Stimulated activated CD8-positive, alpha-beta memory T cell treated with anti-CD3 and anti-CD28 coated beads, Interleukin-2, amount 100 ng/mL, for 1 hour (primary cell): ENCODE measurements at places on chromosomes 4 and X.
A peak's percentile ranks its signal among the peaks of the same experiment; 100 is the strongest.

DNA sequence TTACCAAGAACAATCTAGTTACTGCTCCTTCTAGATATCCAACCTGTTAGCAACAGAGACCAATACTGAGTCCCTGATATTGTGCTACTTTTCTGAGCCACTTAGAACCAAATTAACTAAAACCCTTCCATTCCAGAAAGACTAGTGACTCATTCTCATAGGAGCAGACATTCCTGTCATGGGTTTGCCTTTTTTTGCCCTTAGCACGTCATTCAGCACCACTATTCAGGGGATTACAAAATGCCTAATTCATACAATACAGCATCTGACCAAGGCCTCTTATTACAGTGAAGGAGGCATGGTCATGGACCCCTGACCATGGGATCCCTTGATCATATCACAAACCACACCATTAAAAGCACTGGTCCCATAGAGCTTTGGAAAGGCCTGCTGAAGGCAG, 123.8 kb upstream of the CXCL13 start:
- DNase-seq = no peak

GRCh38 chr4:74407891-74408290, 37.0 kb upstream of the AREG start:
- no peak for DNase-seq

DNA sequence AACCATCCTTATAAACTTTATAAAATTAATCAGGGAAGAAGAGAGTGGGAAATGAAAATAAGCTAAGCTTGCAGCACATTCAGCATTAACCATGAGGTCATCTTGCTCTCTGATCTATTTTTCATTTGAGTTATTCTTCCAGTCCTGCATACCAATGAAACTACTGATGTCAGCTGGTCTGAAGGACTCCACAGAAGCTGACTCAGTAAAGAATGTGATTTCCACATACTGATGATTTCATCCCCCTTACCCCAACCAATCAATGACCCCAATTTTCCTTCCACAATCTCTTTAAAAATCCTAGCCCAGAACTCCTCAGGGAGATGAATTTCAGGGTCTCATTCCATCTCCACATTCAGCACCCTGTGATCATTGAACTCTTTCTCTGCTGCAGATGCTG, 18.8 kb upstream of the DSPP start:
- no peak for DNase-seq

DNA sequence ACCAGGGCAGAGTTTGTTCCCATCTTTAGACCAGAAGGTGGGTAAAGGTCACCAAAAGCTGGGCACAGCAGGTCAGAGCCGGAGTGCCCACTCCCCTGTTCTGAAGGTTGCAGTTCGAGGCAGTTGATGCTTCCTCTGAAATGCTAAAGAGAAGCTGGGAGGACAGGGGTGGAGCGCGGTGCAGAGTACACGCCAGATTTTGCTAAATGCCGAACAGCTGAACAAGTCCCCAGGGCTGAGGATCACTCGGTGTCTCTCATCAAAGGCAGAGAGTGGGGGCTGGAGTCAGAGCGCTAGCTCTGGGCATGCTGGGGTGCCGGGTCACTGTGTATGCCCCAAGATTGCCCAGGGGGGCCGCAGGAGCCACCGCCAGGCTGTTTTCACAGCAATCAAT, 197.0 kb downstream of the BCOR start:
- no peak for DNase-seq

DNA sequence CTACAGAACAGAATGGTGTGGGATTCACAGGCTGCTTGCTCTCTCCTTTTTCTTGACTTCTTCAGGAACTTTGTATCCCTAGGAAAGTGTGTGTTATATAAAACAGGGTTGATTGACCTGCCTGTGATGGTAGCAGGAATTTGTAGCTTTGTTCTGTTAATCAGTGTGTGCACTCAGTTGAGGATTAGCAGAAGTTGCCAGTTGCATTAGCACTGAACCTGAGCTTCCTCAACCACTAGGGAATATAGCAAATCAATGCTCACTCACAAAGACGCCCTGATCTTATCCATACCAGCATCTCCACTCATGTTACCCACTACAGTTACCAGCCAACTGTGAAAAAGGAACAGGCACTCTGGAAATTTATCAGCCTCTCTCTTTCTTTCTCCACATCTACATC, 319.1 kb upstream of the EMCN start:
- DNase-seq = no peak

GRCh38 chr4:19683426-19683825, 568.3 kb upstream of the SLIT2 start:
- DNase-seq = no peak

- no peak for DNase-seq
These were observed 70.9 kb upstream of the ENPP6 start for GRCh38 chr4:184288451-184289178.

DNA sequence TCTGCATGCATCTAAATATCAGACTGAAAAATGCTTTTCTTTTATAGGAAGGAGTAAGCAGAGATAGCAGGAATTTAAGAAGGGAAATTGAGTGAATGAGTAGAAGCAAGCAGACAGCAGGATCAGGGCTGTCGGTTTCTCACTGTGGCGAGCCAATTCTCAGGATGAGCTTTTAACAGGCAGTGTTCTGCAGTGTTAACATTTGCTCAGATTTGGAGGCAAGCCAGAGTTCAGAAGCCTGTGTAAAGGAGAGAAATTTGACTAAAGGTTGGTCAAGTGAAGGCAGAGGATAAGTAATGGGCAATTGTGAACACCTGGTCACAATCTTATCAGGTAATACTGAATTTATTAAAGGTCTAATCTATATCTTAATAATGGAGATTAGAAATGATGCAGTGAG, 133.3 kb upstream of the MAGEB16 start:
- no peak for DNase-seq

GRCh38 chr4:73379946-73380345, 24.1 kb upstream of the ALB start:
- DNase-seq = no peak

- DNase-seq = no peak
These were observed 452.4 kb downstream of the BCOR start for GRCh38 chrX:39645178-39645895.

- DNase-seq = no peak
These were observed 11.9 kb downstream of the SH3D19 start for GRCh38 chr4:151313306-151314009.

GRCh38 chr4:152591876-152592275, 56.0 kb upstream of the FBXW7 start:
- no peak for DNase-seq

DNA sequence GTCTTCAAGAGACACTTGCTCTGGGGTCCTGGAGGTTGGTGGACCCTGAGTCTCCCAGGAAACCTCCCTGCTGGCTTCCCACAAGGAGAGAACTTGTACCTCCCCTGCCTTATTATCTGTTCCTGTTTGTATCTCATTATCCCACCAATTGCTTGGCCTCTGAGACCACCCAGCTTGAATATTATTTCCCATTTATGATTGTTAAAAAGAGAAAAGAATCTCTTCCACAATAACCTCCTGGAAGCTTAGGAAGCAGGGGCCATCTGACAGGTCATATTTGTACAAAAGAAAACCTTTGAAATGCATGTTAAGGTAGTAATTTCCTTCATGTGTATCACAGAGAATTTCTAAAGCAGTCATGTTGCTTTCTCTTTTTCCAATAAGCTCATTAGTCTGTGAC, 239.5 kb downstream of the FBXW7 start:
- no peak for DNase-seq

GRCh38 chr4:121666091-121666679, 30.6 kb downstream of the ANXA5 start:
- DNase-seq = no peak

GRCh38 chrX:138082251-138082650, 516.3 kb downstream of the ZIC3 start:
- no peak for DNase-seq

GRCh38 chrX:87664381-87664780, 146.8 kb downstream of the KLHL4 start:
- DNase-seq = no peak

GRCh38 chrX:103629318-103630170, 769 bp downstream of the TCEAL1 start:
- DNase-seq = no peak

DNA sequence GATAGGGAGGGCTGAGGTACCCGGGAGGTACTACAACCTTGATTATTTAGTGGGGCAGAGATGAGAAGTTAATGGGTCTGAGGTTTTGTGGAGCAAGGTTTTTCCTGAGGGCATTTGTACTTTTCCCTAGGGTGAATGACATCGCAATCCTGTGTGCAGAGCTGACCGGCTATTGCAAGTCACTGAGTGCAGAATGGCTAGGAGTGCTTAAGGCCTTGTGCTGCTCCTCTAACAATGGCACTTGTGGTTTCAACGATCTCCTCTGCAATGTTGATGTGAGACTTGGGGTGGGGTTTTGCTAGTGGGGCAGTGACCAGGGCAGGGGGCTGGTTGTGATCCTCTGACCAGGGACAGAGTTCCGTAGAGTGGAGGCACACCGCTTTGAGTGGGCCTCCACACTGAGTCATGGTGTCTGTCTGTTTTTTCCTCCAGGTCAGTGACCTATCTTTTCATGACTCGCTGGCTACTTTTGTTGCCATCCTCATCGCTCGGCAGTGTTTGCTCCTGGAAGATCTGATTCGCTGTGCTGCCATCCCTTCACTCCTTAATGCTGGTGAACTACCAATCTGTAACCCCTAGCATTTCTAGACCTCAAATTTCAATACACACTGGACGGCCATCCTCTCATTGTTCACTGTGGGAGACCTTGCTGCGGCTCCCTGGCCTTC, 9.9 kb downstream of the MED12 start:
- no peak for DNase-seq

DNA sequence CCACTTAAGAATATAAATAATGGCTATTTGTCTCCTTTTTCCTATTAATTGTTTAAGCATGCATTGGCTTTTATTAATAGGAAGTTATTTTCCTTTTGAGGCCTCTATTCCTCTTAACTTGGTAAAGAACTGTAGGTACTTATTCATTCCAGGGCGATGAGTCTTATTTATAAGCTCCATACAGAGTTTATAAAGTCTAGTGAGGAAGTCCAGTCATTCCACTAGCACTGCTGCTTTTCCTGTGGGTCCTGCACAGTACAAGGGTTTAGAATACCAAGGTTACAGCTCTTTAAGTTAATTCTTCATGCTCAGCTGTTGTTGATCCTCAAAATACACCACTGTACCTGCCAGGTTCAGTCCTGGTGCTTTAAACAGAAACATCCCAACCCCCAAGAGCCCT, 28.5 kb upstream of the WNK3 start:
- DNase-seq = no peak

- DNase-seq = peak; percentile 21
These were observed 39.5 kb upstream of the CD40LG start for GRCh38 chrX:136608295-136608933.

- no peak for DNase-seq
These were observed 60.4 kb downstream of the SLC10A6 start for GRCh38 chr4:86788826-86789225.

GRCh38 chr4:36891971-36892370, 352.6 kb upstream of the NWD2 start:
- no peak for DNase-seq

DNA sequence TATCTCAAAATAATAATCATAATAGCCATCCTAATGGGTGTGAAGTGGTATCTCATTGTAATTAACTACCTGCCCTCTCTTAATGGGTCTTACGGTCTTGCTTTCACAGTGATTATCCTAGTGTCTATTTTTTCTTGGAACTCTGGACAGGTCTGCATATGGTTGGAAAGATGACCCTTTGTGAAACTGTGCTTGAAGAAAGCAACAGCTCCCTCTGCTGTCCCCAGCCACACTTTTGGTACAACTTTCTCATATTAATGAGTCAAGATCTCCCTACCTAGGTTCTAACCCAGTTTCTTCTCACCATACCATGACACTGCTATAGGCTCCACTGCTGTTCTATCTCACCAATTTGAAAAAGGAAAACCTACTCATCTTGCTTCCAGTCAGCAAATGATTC, 2.4 kb downstream of the TFDP3 start:
- no peak for DNase-seq

DNA sequence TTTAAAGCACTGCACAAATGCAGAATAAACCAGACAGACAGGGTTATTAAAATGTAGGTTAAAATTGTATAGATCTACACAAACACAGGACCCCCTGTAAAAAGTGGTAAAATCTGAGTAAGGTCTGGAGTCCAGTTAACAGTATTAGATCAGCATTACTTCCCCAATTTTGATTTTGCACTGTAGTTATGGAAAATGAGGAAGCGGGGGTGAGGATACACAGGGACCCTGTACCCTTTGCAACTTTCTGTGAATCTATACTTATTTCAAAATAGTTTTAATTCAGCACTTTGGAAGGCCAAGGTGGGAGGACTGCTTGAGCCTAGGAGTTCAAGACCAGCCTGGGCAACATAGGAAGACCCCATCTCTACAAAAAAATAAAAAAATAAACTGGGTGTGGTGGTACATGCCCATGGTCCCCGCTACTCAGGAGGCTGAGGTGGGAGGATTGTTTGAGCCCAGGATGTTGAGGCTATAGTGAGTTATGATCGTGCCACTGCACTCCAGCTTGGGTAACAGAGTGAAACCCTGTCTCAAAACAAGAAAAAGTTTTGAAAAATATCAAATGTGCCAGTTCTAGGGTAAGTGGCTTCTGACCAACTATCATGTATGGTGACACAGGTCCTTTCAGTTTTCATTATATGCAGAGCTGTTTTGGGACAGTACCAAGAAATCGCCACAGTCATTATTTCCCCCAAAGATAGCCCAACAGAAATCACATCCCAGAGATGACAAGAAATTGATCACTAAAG, 17.7 kb downstream of the SEL1L3 start:
- DNase-seq = no peak

- no peak for DNase-seq
These were observed 59.3 kb downstream of the AFM start for GRCh38 chr4:73540826-73541225.

GRCh38 chr4:72410158-72410557, 158.9 kb downstream of the ADAMTS3 start:
- DNase-seq = no peak

DNA sequence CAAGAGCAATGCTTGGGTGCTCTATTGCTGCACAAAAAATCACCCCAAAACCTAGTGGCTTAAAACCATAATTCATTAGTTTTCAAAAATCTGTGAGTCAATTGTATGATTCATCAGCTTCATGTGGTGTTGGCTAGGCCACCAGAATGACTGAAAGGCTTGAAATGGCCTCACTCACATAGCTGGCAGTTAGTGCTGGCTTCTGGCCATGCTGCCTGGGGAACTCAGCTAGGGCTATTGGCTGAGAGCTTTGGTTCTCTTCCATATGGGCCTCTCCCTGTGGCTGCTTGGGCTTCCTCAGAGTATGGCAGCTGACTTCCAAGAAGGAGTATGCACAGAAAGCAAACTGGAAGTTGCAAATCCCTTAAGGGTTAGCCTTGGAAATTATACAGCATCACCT, 3.1 kb upstream of the MTMR1 start:
- no peak for DNase-seq

DNA sequence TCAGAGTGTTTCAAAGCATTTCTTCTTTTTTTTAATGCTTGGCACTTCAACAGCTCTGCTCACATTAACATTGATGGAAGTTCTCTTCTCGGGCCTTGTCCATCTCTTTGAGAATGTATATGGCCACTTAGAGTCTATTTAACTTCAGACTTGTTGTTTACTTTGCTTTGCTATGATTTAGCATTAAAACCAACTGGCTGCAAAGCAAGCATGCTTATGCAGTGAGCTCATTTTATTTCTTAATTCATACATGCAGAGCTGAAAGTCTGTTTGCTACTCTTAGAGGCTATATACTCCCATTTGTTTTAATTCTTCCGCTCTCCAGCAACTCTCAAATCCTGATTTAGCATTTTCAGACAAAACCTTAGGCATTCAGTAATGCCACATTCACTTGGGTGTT, 107.6 kb upstream of the PACRGL start:
- no peak for DNase-seq
